ENCODE measurements at places on chromosomes 2 and 18.

DNA sequence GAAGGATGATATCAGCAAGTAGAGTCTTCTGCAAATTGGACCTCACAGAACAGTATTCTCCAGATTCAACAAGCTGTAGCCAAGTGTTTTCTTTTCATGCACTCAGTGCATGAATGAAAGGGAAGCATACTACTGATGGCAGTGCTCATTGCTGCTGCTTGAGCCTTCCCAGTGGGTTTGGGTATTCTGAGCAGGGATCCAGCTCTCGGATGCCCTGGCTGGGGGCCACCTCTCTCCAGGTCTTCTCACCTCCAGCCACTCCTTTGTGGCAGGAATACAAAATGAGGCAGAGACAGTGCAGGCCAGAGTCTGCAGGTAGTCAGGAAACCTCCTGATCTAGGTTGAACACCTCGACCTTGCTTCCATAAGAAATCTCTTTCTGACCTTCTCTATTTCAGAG is 390.4 kb upstream of the CELF4 start:
- no peak for DNase-seq

DNA sequence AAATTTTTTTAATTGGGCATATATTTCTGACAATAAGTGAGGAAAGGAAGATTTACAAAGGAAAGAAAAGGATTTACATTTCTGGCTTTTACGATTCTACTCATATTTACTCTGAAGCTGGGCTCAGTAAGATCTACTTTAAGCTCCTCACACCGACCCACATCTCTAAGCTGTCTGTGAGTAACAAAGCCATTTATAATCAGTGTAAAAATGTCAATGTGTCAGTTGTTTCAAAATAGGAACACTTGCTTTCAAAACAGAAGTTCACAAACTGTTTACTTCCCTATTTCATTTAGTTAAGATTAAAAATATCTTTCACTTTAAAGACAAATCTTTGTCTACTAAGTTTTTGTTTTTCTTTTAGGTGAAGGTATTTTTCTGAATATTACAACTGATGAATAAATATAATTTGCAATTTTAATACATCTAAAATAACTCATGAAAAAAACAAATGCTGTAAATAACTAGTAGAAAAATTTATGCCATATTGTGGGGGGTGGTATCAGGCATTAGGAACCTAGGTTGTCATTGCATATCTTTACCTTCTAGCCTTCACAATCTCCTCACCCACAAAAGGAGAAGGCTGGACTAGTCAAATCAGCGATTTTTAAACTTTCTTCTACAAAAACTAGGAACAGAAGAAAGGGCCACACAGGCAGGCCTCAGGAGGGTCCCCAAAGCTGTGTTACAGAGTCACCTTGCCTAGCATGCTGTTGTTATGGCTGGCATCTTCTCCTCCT is 64.5 kb downstream of the TMEM131 start:
- no peak for DNase-seq

DNA sequence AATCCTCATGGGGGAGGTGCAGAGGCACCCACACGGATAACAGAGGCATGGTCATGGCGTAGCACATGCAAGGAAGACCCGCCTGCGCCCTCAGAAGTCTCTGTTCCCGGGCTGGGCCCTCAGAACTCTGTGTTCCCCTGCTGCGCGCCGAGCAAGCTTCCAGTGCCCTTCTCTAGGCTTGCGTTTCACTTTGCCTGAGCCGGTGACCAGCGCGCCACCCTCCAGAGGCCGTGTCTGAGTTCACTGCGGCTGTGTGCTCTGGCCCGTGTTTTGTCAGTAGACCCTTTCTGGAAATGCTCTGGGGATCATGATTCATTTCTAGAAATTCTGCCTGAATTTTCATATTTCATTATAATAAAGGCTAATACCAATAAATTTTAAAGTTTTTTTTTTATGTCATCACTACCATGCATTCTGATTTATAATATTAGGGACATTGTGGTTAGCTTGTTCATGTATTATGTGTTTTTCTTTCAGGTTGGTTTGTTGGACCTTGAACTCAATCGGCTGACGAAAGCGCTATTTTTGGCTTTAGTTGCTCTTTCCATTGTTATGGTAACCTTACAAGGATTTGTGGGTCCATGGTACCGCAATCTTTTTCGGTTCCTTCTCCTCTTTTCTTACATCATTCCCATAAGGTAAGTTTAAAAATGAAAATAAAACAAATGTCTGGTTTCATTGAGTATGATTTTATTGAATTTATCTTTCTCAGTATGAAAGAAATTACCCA is 142.7 kb upstream of the NFATC1 start:
- DNase-seq = no peak

DNA sequence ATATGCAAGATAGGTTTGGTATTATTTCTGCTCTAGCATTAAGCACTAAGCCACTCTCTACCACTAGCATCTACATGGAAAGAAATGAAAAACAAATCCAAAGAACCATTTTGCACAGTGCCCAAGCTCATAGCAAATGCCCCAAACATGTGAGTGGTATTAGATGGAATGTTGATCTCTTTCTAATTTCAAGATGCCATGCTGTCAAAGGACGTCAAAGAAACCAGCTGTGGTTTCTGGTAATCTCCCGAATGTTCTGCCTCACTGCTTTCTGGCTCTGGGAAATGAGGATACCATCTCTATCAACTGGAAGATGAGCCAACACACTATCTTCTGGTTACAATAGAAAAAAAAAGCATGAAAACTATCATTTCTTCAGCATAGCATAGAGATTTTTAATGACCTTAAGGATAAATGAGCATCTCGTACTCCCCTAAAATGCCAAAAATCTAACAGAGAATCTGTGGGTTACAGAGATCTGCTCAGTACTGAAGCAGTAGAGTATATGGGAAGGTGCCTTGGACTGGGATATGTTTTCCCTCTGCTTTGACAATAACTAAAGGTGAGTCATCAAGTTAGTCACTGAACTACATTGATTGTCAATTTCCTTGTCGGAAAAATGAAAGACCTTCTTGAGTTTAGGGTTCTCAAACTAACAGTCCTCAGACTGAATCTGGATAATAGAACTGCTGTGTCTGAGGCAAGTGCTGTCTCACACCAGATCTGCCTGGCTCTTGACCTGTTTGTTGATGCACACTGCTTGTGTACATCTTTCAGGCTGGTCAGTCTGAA is 244.8 kb upstream of the NCKAP5 start:
- DNase-seq = no peak

GRCh38 chr2:227817850-227818674 is 4.4 kb downstream of the CCL20 start:
- peak; percentile 85 for DNase-seq
